ENCODE measurements at places on chromosomes 3 and 15.

GRCh38 chr3:185479373-185479945, 19.4 kb downstream of the TMEM41A start:
- no peak for DNase-seq

DNA sequence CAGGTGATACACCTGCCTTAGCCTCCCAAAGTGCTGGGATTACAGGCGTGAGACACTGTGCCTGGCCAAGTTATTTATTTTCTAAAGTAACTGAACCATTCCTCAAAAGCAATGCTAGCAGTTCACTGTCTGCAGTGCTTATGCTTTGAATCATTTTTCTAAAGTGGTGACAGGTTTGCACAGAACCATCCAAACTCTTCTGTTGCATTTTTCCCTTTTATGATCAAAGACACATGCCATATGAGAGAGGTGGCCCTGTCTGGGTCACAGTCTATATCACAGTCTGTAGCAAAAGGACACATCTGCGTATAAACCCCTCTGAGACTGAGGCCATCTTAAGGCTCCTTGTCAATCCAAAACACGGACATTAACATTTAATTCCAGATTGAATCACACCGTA, 17.2 kb downstream of the CDCP1 start:
- no peak for DNase-seq

GRCh38 chr3:112667599-112667998, 26.7 kb upstream of the CCDC80 start:
- DNase-seq, result no peak

DNA sequence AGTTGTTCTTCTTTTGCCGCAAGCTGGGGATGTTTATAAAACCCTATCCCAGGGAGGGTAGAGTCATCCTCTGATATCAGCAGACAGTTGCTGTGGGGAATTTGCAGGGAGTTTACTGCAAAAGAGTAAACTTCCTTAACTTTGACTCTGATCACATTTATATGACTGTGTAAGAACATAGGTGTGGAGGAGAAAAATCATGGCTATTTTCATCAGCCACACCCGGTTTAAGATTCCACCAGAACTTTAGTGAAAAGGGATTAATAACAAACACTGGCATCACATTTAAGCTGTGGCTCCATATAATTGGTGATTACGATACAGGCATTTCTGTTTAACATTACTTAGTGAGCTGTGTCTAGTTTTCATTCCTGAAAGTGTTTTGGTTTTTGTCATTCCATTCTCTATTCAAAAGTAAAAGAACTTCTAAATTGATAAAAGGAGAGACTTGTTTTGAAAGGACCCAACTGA, 143.1 kb downstream of the MYLK start:
- DNase-seq, result no peak

Measured in T follicular helper cell (primary cell).